ENCODE measurements at places on chromosomes 3 and 15.

GRCh38 chr3:126051741-126052140, 32.2 kb downstream of the SLC41A3 start:
- no peak for DNase-seq

GRCh38 chr15:45428491-45428890, 50.1 kb upstream of the GATM start:
- DNase-seq = no peak

- no peak for DNase-seq
Observed at GRCh38 chr3:114582929-114583328, 289.1 kb downstream of the TIGIT start.

- no peak for DNase-seq
Observed at GRCh38 chr15:90982135-90982534, 12.2 kb downstream of the PRC1 start.

- DNase-seq = no peak
Observed at GRCh38 chr15:52109559-52110451, 2.8 kb downstream of the BCL2L10 start.

DNA sequence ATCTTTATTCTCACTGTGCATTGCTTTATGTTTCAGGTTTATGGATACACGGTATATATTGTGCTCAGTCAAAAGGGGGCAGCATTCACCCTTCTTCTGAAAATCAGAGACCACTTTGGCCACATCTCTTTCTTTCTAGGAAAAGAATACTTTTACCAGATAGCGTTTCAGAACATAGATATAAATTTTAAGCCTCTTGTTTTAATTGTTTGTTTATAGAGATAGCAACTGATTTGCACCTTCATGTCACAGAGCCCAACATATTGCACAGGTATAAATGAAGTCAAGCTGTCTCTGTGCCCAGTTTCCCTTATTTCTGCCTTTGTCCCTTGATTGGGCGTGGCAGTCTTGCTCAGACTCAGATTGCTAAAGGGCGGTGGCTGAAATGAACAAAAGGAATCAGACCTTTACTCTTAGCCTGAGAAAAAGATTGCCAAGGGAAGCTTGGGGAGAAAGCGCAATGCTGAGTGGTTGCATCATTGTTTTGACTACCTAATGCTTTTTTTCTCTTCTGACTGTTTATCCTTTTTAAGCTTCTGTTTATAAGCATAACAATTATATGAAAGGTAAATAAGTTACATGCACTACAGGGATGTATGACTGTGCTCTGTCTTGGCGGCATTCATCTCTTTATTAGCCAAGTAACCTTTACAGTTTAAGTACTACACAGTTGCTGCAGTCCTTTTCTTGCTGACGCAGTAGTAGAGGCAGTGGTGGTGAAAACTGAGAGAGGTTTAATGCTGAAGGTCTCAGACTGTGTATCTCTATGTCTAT, 70.8 kb upstream of the ZBTB20 start:
- peak; percentile 54 for DNase-seq

DNA sequence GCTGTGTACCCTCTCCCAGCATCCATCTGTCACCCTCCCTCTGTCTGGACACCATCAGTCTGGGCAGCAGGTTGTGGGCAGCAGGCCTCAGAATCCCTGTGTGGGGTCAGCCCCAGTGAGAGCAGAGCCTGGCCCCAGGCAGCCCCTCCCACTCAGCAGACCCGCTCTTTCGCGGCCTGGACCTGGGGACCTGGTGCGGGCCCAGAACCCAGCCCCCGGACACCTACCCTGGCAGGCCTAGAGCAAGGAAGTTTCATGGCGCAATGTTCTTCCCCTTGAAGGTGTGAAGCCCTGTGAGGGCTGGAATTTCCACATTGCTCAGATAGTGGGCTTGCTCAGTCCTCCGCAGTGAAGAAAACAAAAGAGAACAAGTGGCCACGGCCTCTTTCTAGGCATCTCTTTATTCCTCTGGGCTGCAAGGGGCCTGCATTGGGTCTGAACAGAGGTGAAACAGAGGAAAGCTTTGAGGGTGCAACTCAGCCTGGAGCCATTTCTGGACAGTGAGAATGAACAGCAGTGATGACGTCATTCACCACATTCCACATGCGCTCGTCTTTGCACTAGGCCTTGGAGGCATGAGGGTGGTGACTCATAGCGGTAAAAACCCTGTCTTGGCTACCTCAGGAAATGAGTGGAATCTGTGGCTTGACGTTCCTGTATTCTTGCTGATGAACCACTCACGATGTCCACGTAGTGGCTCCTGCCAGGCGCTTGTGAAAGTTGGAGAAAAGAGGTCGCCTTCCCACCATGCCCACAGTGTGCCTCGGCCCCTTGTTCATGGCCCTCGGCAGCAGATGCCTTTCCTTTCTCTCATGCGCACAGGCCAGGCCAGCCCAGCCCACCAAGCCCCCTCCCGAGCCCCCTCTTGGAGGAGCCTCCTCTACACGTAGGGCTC, 66.1 kb downstream of the SLC30A4 start:
- no peak for DNase-seq

- DNase-seq = no peak
Observed at GRCh38 chr15:73210630-73211029, 158.1 kb downstream of the HCN4 start.
